ENCODE measurements at places on chromosomes 2 and 18.

GRCh38 chr2:27661371-27661770 is 2.0 kb downstream of the SUPT7L start:
- no peak for DNase-seq

- no peak for DNase-seq
Observed at GRCh38 chr2:16622399-16622968, 43.1 kb downstream of the CYRIA start.

DNA sequence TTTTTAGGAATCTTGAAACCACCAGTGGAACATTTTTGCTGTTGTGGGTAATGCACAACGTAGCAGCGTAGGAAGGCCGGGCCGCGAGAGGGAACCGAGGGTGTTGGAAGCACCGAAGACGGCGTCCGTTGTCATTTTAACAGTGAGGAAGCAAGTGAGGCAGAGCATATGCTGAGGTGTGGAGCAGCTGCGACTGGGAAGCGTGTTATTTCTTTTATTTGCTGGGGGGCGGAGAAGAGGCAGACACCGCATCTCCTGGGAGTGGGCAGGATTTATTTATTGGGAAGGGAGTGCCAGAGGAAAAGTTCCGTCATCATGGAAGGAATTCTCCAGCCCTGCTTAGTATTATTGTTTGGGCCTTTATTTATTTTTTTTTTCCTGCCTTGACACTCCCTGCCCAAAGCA is 232.8 kb downstream of the KLHL29 start:
- no peak for DNase-seq

DNA sequence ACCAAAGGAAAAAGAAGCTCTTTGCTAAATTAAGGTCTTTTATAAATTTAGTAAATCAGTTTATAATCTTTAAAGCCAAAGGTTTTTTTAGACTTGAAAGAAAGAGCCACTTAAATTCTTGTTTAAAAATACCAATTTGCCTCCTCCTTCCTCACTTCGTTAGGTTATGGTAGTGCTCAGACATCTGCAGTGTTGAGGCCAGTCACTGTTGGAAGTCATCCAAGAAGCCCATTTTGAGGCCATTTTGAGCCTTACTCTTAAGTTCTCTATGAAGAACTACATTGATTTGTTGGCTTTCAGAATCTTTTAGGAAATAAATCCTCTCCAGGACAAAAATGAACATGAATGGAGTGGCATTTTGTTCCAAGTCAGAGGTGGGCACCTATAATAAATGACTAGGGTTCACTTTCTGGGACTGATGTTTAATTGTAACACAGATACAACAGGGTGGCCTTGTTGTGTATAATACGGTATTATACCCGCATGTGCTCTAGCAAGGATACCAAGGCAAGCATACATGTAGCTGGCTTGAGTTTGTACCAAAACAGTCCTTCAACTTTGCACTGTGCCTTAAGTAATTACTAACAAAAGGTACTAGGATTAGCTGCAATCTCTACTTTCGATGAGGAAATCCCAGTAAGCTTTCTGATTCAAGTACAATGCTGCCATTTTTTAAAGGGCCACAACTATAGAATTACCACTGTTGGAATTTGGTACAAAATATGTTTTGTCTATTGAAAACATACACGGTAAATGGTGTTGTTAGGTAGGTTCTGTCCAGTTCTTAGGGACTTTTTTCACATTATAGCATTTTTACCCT is 22.8 kb downstream of the SLC66A3 start:
- DNase-seq: no peak

DNA sequence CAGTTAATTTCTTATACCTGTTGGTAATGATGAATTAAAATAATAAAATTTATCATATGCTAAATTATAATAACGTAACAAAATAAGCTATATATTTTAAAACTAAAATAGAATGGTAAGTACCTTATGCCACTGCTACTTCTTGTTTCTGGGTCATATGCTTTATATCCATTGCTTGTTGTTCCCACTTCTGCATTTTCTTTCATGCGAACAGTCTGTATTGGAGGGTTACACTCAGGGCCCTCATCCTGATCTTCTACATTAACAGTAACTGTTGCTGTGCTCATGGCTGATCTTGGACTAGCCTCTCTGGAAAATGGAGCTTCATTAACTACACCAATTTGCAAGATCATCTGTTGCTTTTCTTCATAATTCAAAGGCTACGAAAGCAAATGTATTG is 22.2 kb downstream of the DSC2 start:
- DNase-seq: no peak

- no peak for DNase-seq
Observed at GRCh38 chr2:207143215-207144172, 22.3 kb downstream of the KLF7 start.

- no peak for DNase-seq
Observed at GRCh38 chr2:85340034-85340892, 12.5 kb upstream of the TGOLN2 start.

DNA sequence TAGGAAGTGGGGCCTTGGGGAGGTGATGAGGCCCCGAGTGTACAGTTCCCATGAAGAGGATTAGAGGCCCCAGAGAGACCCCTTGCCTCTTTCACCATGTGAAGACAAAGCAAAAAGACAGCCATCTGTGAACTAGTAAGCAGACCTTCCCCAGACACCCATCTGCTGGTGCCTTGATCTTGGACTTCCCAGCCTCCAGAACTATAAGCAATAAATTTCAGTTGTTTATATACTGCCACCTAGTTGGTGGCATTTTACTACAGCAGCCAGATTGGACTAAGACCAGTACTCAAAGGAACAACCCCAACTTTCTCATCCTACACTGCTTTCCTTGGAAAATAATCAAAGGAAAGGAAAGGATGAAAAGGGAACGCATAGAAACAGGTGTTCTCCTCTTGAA is 27.9 kb upstream of the CREG2 start:
- DNase-seq: no peak

- no peak for DNase-seq
Observed at GRCh38 chr18:59799383-59800015, 100.3 kb upstream of the PMAIP1 start.

- no peak for DNase-seq
Observed at GRCh38 chr2:120878970-120879369, 143.3 kb downstream of the GLI2 start.

DNA sequence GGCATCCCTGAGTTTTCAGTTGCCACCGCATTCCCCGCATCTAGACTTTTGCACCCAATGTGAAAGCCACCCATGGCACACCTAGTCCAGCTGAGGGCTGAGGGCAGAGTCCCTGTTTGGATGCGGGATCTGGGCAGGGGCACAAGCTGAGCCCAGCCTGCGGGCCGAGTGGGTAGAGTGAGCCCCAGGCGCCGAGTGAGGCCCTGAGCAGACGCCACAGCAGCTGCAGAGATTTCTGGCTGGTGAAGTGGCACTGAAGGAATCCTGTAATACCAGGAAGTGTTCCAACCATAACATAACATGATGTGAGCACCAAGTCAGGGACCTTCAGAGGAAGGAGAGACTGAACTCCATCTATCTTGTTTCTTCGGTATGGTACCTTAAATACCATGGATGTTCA is 27.7 kb upstream of the FRZB start:
- no peak for DNase-seq

DNA sequence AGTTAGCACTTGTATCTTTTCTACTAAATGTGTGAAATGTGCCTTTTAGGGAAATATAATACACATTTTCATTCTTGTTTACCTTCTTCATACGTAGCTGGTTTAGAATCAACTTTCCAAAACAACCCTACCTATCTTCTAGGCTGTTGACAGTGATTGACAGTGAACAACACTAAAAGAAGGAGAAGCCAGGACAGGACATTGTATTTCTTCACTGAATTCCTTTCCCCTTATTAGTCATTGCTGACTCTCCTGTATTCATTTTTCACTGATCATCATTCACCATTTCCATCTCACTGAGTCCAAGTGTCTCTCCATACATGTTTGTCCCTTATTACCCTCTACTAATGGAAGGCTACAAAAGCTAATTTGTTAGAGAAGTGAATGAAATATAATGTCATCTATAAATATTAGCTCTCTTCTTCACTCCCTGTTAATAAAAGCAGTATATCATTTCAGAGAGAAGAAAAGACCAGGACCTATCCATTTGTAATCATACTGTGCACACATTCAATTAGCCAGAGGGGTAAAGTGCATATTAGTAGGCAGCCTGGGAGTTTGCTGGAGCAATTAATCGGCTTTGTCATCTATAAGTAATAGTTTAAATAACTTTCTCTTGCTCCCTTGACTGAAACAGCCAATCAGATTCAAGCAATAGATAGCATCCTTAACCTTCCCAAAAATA is 192.5 kb upstream of the FOSL2 start:
- no peak for DNase-seq

DNA sequence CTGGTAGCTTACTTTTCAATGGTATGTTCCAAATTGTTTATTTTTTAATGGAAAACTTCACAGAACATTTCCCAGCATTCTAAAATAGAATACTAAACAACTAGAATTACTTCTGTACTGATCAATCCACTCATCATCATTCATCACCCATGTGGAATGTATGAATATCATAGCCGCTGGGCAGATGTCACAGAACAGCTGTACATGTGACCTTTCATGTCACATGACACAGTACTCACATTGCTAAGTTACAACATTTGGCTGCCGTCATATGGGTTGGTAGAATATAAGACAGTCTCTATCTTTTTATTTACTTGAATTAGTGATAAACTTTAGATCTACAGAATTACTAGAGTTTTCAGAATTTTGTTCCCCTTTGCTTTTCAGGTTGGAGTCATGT is 387.6 kb downstream of the ZEB2 start:
- no peak for DNase-seq

GRCh38 chr2:207514451-207514850 is 15.3 kb upstream of the CREB1 start:
- no peak for DNase-seq

- no peak for DNase-seq
Observed at GRCh38 chr2:241592126-241592845, 33.7 kb downstream of the BOK start.

DNA sequence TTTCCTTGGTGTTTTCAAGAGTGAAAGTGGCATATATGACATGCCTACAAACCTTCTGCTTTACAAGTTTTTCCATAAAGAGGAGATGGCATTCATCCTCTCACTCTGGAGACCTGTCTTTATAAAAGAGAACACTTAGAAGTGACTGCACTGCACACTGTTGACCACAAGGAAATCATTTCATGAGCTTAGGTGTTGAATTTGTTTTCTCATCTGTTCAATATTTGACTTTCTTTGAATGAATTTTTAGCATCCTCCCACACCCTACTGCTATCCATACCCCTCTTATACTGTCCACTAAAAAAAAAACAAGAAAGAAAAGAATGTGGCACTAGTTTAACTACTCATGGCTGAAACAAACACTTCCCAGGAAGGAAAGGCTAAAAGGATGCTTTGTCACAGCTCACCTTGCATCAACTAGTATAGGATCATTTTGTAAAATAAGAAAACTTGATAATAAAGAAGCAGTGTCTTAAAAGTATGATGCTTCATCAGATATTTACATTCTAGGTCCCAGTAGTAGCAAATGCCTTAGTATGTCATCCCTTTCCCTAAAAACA is 83.0 kb downstream of the ACVR1 start:
- DNase-seq: no peak

- DNase-seq: no peak
Observed at GRCh38 chr2:191806396-191806795, 40.5 kb downstream of the CAVIN2 start.

GRCh38 chr2:165149439-165149838 is 54.4 kb downstream of the SCN3A start:
- no peak for DNase-seq

DNA sequence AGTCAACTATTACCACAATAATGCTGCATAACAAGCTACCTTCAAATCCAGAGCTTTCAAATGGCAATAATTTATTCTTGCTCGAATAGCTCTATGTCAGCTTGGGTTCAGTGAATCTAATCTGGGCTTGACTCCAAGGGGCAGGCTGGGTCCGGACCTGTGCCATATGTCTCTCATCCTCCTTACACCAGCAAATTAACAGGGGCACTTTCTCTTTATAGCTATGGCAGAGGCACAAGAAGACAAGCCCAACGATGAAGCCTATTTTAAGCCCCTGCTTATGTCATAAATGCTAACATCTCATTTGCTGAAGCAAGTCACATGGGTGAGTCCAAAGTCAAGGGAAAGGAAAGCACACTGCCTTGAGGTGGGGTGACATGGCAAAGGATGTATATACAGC is 13.3 kb upstream of the ZNF521 start:
- no peak for DNase-seq

- DNase-seq: no peak
Observed at GRCh38 chr2:20054119-20054518, 2.7 kb upstream of the LAPTM4A start.

- no peak for DNase-seq
Observed at GRCh38 chr2:54866868-54867267, 143.4 kb downstream of the EML6 start.

DNA sequence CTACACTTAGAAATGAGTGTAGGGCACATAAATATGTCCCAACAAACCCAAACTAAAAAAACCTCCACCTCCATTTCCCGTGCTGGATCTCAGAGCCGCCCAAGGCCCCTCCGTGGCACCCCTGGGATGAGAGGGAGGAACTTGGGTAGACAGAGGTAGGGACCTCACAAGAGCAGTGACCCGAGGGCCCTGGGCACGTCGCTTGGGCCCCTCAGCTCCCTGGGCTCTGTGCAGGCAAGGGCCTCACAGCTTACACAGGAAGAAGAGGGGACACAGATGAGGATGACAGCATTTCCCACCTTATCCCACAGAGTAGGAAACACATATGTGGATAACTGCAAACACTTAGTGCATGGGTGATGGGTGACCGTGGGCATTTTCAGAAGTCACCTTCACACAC is 93.9 kb upstream of the TPO start:
- no peak for DNase-seq

DNA sequence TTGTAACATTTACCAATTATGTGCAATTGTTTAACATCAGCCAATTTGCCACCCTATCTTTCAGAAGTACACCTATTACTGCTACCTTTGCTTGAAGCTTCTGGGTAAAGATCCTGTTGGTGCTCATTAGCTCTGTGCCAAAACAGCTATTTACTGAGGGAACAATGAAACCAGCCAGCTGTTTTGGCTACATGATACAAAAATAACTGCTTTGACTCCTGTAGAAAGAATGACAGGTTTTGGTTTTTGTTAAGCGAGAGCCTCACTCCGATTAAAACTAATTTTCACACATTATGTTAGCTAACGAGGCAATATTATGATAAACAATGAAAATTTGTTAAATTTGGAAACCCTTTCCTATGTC is 907.0 kb downstream of the EPHA4 start:
- DNase-seq: no peak

- no peak for DNase-seq
Observed at GRCh38 chr2:223884399-223884798, 47.0 kb upstream of the AP1S3 start.

DNA sequence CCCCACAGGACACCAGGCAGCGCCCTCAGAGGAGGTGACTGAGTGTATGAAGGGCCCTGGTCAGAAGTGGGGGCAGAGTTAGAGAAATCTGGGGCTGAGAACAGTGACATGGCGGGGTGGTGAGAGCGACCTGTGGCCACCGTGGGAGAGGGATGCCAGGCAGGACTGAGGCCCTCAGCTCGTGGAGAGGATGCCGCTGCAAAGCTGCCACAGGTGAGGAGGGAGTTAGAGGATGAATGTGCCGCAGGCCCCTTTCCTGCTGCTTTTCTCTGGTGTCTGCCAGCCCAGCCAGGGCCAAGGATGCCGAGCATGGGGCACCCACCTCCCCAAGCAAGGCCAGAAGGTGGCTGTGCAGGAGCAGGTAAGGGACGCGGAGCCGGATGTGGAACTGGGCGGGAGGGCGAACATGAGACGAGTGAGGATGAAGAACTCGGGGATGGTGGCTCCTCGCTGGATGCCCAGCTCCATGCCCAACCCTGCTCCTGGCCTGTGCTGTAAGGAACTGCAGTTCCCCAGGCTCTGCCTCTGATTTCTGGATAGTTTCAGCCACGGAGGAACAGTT is 269.2 kb upstream of the HDAC4 start:
- DNase-seq: no peak

- no peak for DNase-seq
Observed at GRCh38 chr18:6646801-6647200, 82.7 kb upstream of the ARHGAP28 start.

Data from activated gamma-delta T cell treated with anti-CD3 and anti-CD28 coated beads, Interleukin-2, amount 50 U/mL, for 16 hours (primary cell).